ENCODE measurements at places on chromosomes 2 and 18. TPM values are rescaled to one million over a fixed set of nuclear protein-coding genes. Genes with fewer than 3 reads are reported as not detected.

CFAP53 gene
- total RNA-seq = 0.21 TPM

TXNDC2 gene
- not detected for total RNA-seq

CCDC148 gene
- 0.16 TPM for total RNA-seq

GRCh38 chr2:201128933-201129505 lies 13.1 kb downstream of the CFLAR start:
- H3K4me3 ChIP-seq = peak overlapping the region; percentile 63
- peak; percentile 48 for DNase-seq
- peaks cover 59% of the 10 kb centered on the region for H3K36me3 ChIP-seq
- H3K27ac ChIP-seq = peak overlapping the region; percentile 92
- H3K27me3 ChIP-seq = no peaks in the 10 kb centered on the region

GRCh38 chr2:101467306-101467705 lies 7.6 kb downstream of the RFX8 start:
- no peak for DNase-seq
- H3K27ac ChIP-seq = no peak overlapping the region
- H3K27me3 ChIP-seq = no peaks in the 10 kb centered on the region
- H3K4me3 ChIP-seq = no peak overlapping the region
- peaks cover 14% of the 10 kb centered on the region for H3K36me3 ChIP-seq

DNA sequence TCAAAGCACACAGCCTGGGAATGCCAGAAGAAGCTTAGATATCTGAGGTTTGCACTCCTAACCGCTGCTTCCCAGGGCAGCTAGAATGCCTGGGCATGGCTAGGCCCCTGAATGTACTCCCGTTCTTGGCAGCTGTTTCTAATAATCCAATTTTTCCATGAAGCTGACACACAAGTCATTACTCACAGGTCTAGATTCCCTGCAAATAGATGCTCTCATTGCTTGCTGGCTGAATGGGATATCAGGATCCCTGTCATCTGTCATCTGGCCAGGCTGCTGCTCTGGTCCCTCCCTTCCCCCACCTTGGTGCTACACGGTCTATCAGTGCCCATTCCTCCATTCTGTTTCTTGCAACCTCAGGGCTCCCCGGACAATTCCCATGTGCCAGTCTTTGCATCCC lies 40.7 kb upstream of the TEX51 start:
- peaks cover 2% of the 10 kb centered on the region for H3K27me3 ChIP-seq
- no peaks in the 10 kb centered on the region for H3K36me3 ChIP-seq
- no peaks in the 10 kb centered on the region for H3K4me1 ChIP-seq
- H3K27ac ChIP-seq = no peak overlapping the region

DNA sequence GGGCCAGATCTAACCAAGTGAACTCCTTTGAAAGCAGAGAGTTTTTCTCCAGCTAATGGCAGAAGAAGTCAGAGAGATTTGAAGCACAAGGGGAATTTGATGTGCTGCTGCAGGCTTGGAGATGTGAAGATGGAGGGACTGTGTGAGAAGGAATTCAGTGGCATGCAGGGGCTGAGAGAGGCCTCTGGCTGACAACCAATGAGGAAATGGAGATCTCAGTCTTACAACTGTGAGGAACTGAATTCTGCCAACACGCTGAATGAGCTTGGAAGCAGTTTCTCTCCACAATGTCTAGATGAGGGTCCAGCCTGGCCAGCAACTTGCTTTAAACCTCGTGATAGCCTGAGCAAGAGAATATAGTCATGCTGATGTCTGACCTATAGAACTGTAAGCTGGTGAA lies 224.1 kb upstream of the DPP10 start:
- no peak overlapping the region for H3K4me3 ChIP-seq
- H3K27ac ChIP-seq = no peak overlapping the region
- no peak for DNase-seq

DNA sequence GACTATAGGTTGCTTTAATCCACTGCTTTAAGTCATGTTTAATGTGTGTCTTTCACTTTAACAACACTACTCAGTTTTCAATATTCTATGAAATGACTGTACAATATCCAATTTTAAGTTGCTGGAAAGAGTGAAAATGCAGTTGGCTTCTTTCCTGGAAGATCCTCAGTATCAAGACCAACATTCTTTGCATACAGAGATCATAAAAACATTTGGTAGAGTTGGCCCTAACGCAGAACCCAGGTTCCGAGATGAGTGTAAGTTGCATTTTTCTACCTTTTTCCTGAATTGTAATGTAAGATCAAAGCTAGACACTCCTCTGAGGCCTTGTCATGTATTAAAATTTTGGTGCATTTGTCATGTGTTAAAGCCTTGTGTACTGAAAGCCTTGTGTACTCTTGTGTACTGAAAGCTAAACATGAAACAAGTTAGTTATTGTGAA lies 42.9 kb upstream of the TNFRSF11A start:
- H3K27ac ChIP-seq = no peak overlapping the region
- DNase-seq = no peak
- H3K36me3 ChIP-seq = peaks cover 46% of the 10 kb centered on the region
- H3K4me1 ChIP-seq = peaks cover 6% of the 10 kb centered on the region
- H3K4me3 ChIP-seq = no peak overlapping the region
- H3K27me3 ChIP-seq = no peaks in the 10 kb centered on the region

DNA sequence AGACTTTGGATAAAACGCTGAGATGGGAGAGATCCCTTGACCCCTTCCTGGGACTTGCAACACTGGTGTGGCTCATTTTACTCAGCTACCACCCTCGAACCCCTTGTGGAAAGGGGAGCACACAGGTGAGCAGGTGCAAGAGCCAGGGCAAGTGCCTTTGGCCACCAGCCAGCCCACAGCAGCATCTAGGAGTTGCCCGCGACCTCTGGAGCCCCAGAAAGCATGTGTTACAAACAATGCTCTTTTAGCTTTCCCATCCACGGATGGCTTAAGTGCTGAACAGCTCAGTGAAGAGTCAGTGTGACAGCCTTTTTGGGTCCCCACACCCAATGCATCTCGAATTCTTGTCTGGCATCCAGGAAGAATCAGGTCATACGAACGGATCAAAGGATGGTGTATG lies 197.8 kb downstream of the MEMO1 start:
- H3K36me3 ChIP-seq = no peaks in the 10 kb centered on the region
- peaks cover 3% of the 10 kb centered on the region for H3K27me3 ChIP-seq
- peaks cover 17% of the 10 kb centered on the region for H3K4me1 ChIP-seq
- no peak overlapping the region for H3K4me3 ChIP-seq
- no peak overlapping the region for H3K27ac ChIP-seq

DNA sequence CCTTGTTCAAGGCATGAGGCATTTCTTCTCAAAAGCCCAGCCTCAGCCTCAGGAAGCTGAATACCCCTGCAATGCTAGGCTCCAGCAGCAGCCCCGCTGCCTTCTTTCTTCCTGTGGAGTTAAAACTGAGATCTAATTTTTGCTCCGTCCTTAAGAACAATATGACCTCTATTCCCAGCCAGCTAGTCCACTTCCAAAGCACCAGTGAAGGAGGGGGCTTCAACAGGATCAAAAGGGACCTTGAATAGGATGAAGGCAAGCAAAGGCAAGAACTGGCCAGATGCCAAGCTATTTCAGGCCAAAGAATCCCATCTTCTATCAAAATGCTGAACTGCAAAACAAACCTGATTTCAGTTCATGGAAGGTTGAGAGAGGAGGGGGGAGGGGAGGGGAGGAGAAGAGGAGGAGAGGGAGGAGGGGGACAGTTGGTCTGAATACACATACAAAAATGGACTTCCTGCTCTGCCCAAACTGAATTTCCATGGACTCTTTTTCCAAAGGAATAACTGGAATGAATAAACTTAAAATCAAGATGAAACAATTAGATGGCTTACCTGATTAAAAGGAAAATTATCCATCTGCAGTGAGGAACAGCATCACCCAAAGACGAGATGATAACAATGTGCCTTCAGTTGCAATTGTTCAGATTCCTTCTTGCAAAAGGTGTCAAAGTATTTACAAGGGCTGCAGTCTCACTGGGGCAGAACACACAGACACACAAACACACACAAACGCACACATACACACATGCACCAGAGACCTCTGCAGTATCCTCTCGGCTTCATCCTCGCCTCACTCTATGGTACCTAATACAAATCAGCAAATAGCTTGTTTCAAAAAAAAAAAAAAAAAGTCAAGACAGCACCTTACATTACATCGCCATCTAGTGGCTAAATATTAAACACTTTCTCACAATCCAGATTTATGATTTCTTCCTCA lies at the start of gene SCN1A:
SCN1A (minus strand) TSS at position 804 of the 939 bp plus-strand sequence. CDS start 54,399 bp downstream, outside the sequence.
- no peak for DNase-seq
- no peaks in the 10 kb centered on the region for H3K36me3 ChIP-seq
- H3K27me3 ChIP-seq = peaks cover 19% of the 10 kb centered on the region
- H3K4me3 ChIP-seq = no peak within 1 kb of the TSS
- no peak within 1 kb of the TSS for H3K27ac ChIP-seq

DNA sequence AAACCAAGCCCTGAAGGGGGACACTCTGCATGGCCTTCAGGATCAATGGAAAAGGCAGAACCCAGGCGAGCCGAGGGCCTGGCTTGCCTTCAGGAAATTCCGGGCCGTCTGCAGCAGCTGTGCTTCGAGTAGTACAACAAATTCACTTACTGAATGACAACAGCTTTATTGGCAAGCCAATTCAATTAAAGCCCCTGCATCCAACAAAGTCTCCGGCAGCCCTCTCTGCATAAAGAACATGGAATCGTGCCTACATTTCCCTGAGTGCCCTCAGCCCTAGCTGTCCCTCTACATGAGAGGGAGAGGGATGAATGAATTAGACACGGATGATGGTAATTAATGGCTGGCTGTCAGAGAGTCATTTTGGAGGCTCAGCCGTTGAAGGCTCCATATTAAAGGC lies 189.0 kb downstream of the BCL11A start:
- no peak overlapping the region for H3K4me3 ChIP-seq
- peaks cover 18% of the 10 kb centered on the region for H3K27me3 ChIP-seq
- no peak for DNase-seq
- no peaks in the 10 kb centered on the region for H3K36me3 ChIP-seq

- DNase-seq = no peak
- no peaks in the 10 kb centered on the region for H3K27me3 ChIP-seq
- peaks cover 34% of the 10 kb centered on the region for H3K4me1 ChIP-seq
- no peaks in the 10 kb centered on the region for H3K36me3 ChIP-seq
- H3K4me3 ChIP-seq = no peak overlapping the region
Measured at GRCh38 chr2:191178806-191179514, 28.2 kb upstream of the STAT4 start.

- H3K4me1 ChIP-seq = no peaks in the 10 kb centered on the region
- no peak overlapping the region for H3K4me3 ChIP-seq
- H3K27me3 ChIP-seq = peaks cover 9% of the 10 kb centered on the region
- no peak overlapping the region for H3K27ac ChIP-seq
Measured at GRCh38 chr2:128591022-128591860, 272.6 kb upstream of the HS6ST1 start.

DNA sequence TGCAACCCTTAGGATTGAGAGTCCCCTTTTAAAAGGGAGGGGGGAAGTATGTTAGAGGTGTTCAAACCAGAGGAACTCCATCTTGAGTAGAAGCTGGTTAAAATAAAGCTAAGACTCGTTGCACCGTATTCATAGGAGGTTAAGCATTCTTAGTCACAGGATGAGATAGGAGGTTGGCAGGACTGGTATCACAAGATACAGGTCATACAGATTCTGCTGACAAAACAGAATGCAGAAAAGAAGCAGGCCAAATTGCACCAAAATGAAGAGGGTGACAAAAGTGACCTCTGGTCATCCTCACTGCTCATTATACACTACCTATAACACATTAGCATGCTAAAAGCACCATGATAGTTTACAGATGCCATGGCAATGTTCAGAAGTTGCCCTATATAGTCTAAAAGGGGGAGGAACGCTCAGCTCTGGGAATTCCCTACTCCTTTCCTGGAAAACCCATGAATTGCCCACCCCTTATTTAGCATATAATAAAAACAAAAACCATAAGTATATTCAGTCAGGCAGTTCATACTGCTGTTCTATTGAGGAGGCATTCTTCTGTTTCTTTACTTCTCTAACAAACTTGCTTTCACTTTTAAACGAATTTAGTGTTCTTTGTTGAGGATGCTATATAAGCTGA lies 192.2 kb upstream of the NDUFV2 start:
- H3K4me3 ChIP-seq = no peak overlapping the region
- H3K36me3 ChIP-seq = no peaks in the 10 kb centered on the region
- no peak overlapping the region for H3K27ac ChIP-seq
- no peak for DNase-seq
